Fibroblast of skin of right biceps (primary cell): ENCODE measurements at places on chromosomes 11 and 22.
A peak's percentile ranks its signal among the peaks of the same experiment; 100 is the strongest.

GRCh38 chr11:13205486-13205885 lies 72.1 kb upstream of the BMAL1 start:
- DNase-seq, result no peak

DNA sequence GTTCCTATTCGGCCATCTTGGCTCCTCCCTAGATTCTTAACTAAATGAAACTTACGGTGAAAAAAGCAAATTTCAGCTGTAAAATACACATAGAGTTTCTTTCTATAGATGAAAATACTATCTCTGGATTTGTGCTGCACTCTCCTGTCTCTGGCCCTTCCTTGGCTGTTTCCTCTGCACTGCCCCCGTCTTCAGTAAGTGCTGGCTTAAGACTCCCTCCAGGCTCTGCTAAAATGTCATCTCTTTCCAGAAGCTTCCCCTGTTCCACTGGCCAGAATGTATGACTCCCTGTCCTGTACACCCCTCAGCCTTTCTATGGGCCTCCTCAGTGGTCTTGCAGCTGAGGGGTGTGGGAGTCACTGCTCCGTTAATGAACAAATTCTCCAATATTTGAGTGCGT lies 109.1 kb upstream of the NARS2 start:
- no peak for DNase-seq

- no peak for DNase-seq
These were observed 132.6 kb downstream of the MICAL2 start for GRCh38 chr11:12242966-12243365.

DNA sequence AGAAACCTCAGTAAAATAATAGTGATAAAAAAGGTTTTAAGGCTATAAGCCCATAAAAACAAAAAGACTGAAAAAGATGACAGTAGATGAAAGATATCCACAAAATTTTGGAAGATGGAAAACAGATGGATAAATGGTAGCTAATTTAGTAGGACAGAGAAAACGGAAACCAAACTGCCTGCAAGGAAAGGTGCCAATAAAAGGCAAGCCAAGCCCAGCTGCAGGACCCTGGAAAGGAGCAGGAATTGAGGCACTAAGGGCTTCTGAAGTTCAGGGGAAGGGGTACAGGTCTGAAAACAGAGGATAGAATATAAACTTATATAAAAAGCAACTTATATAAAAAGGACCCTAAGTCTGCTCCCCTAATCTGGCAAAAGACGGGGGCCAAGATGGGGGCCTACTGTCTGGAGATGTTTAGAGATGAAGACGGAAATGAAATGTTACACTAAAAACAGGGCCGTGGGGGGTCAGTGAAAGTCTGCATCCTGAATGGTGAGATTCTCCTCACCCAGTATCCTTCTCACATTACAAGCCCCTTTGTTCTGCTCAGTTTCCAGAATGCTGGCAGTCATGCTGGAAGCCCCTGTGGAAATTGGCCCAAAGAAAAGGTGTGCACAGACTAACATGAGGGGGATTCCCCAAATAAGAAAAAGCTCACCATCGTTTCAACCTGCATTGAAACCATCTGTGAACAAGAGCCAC lies 269.3 kb upstream of the PITPNB start:
- no peak for DNase-seq

DNA sequence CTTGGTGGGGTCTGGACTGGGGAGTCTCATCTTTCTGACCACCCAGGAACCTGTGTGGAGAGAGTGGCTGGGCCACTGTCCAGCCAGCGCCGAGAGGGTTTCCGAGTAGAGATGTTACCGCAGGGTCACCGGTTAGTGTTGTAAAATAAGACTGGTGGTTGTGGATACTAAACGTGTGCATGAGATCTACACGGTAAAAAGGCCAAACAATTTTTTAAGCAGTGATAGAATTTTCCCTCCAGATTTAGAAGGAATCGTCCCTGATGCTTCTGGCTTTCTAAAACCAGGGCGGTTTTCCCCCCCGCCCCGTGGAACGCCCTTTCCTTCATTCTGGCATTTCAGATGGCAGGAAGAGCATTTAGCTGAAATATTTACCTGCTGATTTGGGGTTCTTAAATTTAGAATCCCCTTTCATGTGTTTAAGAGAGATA lies 72.6 kb upstream of the PPARA start:
- DNase-seq, result no peak

DNA sequence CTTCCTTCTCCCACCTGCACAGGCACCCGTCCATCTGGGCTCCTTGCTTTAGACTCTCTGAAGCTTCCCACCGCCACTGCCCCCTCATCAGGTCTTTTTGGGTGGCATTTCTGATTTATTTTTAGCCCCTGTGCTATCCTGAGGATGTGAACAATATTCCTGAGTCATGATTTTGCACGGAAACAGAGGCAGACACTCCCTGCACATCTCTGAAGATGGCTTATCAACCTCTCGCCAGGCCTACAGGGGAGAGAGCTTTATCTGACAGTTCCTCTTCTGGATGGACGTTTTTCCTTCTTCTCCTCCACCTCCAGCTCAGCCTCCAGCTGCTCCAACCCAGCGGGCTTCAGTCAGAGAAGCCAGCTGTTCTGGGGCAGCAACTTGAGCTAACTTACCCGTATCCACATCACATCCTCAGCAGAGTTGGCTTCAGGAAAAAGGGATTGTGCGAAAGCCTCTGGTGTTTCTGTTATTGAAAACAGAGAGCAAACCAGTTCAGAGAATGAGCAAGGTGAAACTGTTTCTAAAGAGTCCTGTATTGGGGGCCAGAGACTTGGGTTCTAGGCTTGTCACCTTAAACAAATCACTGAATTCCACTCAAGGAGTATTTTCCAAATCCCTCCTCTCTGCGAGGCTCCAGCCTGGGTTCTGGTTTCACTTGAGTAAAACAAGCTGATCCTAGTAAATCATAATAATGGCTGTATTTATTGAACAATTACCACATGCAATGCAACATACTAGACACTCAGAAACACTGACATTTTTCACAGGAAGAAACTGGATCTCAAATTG lies 33.1 kb upstream of the ETS1 start:
- DNase-seq, result peak; percentile 35

DNA sequence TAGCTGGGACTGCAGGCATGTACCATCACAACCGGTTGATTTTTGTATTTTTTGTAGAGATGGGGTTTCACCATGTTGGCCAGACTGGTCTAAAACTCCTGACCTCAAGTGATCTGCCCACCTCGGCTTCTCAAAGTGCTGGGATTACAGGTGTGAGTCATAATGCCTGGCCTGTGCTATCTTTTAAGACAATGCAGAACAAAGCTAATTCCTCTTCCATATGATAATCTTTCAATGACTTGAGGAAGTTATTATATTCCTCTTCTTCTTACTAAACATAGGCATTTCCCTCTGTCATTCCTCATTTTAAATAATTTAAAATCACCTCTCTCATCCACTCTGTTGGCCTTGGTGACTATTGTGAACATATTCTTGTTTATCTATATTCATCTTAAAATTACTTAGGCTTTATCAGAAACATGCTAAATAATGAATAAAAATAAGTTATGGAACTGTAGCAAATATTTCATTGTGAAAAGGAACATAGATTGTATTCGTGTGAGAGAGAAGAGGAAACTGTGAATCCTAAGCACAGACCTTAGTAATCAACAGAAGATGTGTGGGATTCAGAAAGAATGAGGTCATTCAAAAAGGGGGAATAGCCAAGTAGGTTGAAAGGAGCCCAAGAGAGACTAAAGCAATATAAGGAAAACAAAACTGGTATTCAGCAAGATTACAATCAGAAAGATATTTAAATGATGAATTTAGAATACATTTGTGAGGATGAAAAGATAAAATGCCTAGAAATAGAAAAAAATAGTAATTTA lies 269.4 kb downstream of the TTC28 start:
- peak; percentile 69 for DNase-seq

DNA sequence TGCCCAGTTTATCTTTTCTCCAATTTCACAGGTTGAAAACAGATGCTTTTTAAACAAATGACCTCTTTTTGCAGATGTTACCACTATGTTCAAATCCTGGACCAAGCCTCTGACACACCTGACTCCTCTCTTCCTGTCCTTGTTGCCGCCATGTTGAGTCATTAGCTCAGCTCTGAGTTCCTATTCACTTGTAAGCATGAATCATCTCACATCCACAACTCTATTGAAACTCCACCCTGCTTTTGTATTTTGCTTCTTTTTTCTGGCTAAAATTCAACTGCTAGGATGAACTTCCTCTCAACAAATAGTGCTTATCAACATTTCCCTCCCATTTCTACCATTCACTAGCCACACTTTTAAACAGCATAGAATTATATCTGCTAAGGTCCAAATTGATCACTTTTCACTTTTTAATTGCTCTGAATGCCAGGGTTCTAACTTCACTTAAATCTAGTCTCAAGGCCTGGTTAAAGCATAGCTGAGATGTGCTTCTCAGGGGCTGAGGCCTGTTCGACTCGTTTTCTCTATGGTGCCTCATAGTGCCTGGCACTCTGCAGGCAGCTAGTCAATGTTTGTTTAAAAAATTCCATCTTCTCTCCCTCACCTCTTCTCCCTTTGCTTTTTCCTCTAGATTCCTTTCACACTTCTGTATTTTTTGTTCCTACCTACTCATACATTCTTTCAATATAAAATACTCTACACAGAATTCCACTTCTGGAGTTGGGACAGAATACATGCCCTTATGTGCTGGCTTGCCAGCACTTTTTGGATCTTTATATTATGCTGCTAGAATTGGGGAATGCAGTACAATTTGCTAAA lies 3.9 kb downstream of the JOSD1 start:
- peak; percentile 81 for DNase-seq

- DNase-seq, result no peak
These were observed 942.0 kb upstream of the CCDC90B start for GRCh38 chr11:84227970-84228665.

- DNase-seq, result no peak
These were observed 522 bp upstream of the SEPTIN5 start for GRCh38 chr22:19713650-19714311.

DNA sequence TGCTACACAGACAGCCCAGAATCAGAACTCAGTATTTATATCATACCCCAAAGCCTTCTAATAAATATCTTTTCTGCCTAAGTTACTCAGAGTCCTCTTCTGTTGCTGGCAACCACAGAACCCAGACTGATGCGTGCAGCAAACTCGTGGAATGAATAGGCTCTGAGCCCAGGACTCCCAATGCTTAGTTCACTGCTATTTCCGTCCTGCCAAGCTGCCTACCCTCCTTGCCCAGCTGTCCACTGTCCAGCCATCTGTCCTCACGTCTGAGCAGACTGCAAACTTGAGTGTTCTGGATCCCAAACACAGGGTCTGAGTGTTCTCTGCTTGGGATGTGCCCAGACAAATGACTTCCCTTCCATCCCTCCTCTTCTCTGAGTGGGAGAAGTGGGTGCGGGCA lies 19.4 kb downstream of the PTPN5 start:
- no peak for DNase-seq

DNA sequence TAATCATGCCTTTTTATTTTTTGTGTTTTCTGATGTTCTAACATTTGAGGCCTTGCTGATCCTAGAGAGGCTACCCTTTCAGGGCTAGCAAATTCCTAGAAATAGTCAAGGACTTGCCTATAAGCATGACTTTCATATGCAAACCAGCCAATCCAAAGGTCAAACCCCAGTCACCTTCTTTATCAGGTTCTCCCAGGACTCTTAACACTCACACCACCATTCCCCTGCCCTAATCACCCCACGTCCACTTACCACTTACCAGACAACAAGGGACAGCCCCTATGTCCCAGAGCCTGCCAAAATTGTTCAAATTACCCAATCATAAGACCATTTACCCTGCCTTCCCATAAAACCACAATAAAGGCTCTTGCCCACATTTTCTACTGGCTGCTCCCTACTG lies 1339.8 kb downstream of the LRRC4C start:
- no peak for DNase-seq

DNA sequence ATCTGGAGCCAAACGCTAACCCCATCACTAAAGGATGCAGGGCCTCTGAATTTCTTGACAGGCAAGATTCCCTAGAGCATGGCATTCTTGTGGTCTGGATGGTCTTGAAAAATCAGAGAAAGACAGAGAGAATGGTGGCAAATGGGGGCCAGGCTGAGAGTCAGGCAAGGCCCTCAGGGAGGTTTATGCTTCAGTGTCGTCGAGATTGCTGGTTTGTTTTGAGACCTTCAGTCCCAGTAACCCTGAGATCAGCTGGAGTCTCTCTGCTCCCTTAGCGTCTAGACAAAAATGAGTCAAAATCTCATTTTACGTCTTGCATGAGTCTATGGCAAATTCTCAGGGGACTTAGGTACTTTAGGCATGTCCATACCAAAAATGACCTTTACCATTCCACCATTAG lies 539.3 kb downstream of the SOX6 start:
- DNase-seq, result peak; percentile 49

GRCh38 chr11:16040151-16040550 lies 316.2 kb downstream of the SOX6 start:
- DNase-seq, result no peak

DNA sequence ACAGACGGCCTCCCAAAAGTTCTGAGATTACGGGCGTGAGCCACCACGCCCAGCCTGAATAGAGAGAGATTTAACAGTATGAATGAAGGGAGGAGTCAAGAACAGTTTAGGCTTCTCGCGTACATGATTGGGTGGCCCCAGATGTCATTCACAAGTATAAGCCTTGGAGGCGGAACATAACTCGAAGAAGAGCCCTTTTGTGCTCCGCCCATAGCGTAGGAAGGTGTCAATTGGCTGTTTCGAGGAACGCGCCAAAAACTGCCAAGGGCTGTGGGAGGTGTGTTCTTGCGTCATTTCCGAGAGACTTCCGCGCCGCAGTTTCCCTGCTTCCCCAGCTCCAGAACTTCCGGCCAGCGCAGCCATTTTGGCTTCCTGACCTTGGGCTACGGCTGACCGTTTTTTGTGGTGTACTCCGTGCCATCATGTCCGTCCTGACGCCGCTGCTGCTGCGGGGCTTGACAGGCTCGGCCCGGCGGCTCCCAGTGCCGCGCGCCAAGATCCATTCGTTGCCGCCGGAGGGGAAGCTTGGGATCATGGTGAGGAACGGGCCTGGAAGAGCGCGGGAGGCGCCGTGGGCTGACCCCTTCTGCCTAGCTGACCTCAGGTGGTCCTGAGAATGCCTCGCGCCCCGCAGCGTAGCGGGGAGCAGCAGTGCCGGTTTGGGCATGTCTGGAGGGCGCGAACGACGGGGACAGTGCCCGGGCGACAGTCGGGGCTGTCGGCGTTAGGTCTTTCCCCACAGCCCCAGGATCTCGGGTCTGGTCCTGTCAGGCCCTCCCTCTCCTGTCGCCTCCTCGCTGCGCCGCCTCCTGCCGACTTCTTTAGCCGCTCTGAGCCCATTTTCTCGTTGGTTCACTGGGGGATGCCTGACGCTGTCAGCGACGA lies at the start of gene COX8A:
TSS of gene COX8A (plus strand) at position 362 of the 885 bp plus-strand sequence. CDS start at position 423, 61 bp downstream.
- DNase-seq, result peak; percentile 100

DNA sequence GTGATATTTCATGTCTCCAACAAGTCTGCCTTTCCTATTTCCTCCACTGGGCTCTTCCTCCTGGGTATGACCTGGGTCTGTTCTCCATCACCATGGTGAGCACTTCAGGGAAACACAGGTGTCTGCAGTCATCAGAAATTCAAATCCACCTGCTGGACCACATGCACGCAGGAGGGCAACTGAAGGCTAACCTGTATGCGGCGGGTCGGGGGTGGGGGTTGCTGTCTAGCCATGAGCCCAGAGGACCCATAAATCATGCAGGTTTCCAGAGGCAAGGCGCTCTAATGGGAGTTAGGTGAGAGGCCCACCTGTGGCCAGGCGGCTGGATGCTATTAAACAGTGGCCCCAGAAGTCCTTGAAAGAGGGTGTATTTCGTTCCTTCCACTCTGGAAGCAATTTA lies 11.1 kb upstream of the PAMR1 start:
- no peak for DNase-seq
